Activated CD8-positive, alpha-beta memory T cell treated with anti-CD3 and anti-CD28 coated beads, Interleukin-2, amount 50 U/mL, for 4 hours (primary cell): ENCODE measurements at places on chromosomes 4 and X.

DNA sequence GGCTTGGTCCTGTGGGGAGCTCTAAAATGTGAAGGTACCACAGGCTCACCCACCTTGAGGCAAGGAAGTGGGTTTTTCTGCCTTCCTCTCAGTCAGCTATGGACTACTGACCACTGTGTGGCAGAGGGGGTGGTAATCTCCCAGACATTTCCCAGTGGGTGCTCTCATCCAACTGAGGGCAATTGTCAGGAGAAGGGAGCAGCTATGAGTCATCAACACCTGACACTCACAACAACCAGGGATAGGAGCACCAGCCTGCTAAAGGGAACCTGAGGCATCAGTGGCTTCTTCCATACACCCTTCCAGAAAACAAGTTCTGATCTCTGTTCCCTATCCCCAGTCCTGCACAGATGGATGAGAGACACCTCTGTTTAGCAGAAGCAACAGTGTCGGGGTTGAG lies 468.8 kb downstream of the BCOR start:
- no peak for DNase-seq

GRCh38 chr4:118367361-118367760 lies 14.6 kb upstream of the PRSS12 start:
- DNase-seq = no peak

- DNase-seq = no peak
Measured at GRCh38 chr4:112562254-112562879, 46.4 kb upstream of the NEUROG2 start.

DNA sequence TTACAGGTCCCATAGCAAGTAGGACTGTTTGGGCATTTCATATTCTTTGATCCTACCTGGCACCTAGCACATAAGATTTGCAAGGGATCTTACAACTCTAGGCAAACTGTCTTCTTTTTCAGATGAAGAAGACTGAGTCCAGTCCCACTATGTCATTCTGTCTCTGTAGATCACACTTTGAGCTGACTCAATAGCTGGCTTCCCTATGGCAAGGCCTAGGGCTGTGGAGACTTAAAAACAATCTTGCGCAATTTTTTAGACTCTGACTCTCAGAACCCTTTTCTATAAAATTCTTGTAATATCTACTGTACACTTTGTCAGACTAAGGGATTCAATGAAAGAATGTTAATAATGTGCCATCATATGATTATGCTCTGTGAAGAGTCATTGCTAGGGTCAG lies 26.7 kb downstream of the OTC start:
- DNase-seq = no peak

DNA sequence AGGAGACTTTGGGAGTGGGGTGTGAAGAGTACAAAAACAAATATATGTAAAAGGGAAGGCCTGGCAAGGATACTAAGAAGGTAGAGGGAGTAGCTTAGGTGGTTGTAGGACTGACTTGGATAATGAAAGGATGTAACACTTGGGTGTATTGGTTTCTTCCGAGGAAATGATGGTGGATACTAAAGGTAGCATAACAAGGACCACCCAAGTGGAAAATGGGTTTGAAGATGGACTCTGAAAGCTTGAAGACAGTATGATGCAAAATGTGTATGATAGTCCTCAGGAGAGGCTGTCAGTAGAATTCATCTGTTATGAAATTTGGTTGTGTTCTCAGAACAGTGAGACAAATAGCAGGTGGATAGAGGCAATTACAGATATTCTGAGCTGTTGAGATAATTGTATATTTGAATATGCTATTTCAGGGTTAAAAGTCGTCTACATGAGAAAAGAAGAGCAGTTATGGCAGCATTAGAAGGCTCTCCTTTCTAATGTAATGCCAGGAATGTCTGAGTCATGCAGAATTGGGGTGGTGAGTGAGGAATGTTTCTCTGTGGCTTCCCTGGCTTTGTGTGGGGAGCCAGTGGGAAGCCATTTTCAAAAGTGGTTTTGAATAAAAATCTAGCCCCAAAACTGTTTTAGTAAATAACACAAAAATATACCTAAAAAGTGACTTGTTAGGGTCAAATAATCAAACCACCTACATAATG lies 75.6 kb downstream of the FHIP1A start:
- DNase-seq = no peak

DNA sequence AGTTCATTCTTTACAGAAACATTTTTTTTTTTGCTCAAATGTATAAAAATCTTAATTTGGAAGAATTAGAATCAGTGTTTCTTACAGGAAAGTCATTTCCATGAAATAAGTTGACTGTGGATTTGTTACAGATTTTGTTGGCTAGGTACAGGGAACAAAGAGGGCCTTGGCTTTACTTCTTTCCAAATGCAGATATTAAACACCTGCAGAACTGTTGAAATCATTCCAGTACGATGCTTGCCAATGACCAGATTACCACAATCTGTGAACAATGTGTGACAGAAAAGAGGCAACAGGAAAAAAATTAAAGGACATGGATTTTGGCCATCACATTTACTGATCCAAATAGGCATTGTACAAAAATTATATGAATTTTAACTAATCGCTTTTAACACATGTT lies 70.8 kb downstream of the ANXA10 start:
- DNase-seq = no peak
